ENCODE measurements at places on chromosomes 6 and 20.

DNA sequence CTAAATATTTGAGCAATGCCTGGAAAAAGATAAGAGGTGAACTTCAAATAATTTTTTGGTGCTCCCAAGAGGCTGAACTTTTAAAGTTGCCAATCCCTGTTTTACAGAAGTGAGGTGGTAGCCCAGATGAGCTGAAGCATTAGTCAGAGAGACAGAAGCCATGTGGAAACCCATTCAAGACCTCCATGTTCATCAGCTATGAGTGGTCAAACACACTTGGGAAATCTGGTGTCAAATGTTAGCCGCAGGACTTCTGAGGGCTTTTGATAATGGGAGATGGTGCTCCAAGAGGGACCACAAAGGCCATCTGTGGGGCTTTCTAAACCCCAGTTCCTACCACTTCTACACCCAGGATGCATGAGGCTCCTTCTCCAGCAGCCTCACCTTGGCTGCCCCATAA, 77.5 kb upstream of the MRPS10 start:
- no peak for DNase-seq

- DNase-seq: no peak
These were observed 5.4 kb upstream of the C20orf204 start for GRCh38 chr20:64030371-64031134.

DNA sequence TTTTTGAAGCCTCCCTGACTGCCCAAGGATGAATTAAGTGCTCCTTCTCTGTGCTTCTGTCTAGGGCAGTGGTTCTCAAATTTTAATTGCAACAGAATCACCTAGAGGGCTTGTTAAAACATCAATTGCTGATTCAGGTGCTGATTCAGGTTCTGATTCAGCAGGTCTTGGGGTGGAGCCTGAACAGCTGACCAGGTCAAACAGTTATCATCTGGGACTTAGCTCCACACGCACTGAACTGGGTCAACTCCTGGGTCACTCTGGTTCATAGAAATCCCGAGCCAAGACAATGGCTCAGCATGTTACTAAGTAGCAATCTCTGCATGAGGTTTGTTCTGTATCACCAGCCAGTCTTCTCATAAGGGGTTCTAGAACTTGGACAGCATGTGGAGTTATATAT, 192.3 kb downstream of the GJA1 start:
- DNase-seq: no peak

GRCh38 chr6:148451690-148452089, 109.1 kb downstream of the SASH1 start:
- no peak for DNase-seq

- DNase-seq: no peak
These were observed 42.5 kb upstream of the PNISR start for GRCh38 chr6:99467509-99468106.

GRCh38 chr6:28218312-28219248, 6.5 kb upstream of the ZSCAN9 start:
- DNase-seq: no peak

DNA sequence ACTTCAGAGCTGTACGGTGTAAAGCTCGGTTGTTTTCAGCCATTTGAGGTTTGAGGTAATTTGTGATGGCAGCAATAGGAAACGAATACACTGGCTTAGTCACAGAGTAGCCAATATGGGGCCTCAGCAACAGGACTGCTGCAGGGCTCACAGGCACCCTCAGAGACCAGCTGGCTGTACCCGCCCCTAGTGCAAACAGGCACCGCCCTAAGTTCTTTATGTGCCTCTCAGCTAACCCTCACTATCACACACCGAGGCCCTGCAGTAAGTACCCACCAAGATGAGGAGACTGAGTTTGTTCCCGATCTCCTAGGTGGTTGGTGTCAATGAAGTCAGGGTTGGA, 11.2 kb upstream of the SERPINB9 start:
- no peak for DNase-seq

- DNase-seq: no peak
These were observed 1.1 kb downstream of the OCSTAMP start for GRCh38 chr20:46549188-46549972.

DNA sequence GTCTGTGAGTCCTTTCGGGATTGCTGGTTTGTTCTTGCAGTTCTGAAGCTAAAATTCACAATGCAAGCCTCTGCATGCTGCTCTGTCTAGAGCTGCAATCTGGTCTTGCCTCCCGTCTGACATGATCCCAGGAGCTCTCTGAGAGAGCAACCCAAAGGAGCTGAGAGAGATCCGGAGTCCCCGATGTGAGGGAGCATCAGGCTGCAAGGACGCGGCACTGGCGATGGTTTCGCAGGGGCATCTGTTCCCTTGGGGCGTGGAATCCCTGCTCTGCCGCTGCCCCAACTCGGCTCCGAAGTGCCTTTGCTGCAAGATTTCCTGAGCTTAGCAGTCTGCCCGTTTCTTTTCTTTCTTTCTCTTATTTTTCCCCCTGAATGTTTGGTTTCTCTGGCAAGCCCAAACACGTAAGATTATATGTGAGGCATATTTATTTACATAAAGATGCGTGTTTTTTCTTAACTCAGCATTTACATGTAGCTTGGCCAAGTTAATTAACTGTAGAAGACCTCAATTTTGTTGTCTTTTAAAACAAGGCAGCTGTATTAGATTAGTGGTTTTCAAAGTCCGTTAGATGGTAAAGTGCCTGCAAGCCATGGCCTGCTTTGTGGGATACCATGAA, 873.0 kb downstream of the KIF16B start:
- no peak for DNase-seq

DNA sequence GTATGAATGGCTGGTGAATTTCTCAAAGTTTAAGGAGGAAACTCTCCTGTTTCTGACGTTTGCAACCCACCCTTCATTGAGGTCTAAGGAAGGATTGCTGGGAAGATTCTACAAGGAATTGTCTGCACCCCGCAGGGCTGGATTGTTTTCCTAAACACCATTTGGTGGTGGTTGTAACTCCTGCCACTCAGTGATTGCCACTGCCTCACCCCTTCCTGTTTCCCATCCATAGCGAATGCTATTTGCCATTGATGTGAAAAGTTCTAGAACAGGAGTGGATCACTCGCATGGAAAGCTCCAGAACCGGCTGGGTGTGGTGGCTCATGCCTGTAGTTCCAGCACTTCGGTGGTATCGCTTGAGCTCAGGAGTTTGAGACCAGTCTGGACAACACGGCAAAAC, 8.7 kb upstream of the DSP start:
- no peak for DNase-seq

DNA sequence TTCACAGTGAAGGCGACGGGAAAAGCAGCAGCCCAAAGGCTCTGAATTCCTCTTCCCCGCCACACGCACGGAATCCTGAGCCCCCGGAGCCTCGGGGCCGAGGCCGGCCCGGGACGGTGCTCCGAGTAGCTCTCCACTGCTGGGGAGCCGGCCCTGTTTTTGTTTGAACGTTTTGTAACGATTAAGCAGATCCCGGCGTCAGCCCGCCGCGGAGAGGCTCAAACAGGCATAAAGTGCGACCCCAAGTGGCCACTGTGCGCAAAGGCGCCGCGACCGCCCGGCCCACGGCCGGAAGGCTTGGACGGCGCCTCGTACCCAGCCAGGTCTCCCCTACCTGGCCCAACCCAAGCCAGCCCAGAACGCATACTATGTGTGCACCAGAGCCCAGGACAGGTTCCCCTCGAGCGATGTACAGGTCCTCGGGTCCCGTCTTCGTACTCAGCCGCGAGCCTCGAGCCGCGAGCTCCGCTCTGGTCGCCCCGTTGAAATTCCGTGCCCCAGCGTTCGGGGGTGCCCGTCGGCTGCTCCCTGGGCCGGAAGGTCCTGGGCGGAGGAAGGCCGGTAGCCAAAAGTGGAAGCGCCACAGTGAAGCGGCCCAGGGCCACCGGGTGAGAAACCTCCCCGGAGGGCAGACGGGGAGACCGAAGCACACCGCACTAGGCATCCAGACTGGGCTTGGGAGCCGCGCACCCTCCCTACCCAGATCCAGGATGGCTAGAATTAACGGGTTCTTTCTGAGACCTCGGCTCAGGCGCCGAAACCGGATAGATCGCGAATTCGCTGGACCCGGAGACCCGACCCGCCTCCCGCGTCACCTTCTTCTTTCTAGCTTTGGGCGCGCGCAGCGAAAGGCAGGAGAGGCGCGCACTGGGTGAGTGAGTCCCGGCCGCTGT, 1.2 kb upstream of the MAFB start:
- DNase-seq: peak; percentile 25

DNA sequence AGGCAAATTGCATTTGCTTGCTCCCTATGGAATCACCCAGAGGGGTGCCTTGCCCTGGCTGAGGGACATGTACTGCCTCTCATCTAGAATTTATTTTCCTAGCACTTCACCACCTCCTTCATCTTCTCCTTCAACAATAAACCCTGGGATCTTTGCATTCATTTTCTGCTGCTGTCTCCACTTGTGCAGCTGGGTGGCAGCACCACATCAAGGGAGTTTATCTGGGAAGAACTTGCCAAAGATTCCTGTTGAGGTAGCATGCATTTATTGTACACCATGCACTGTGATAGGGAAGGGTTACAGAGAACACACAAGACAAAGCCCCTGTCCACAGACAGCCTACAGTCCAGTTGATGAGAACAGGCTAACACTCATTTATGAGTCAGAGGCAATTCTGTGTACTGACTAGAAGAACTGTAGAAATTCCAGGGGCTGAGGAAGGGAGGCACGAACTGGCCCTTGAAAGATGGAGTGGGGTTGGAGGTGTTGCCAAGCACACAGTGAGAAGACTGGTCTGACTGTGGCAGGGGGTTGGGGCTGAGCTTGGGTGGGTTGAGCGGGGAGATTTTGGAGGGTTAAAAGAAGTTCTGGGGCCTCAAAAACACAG, 17.5 kb downstream of the C20orf173 start:
- DNase-seq: no peak

- DNase-seq: no peak
These were observed 10.8 kb downstream of the RSPO3 start for GRCh38 chr6:127129251-127129650.

- no peak for DNase-seq
These were observed 129.2 kb downstream of the TRDN start for GRCh38 chr6:123507582-123507981.

GRCh38 chr20:53133125-53133524, 161.0 kb downstream of the TSHZ2 start:
- no peak for DNase-seq

DNA sequence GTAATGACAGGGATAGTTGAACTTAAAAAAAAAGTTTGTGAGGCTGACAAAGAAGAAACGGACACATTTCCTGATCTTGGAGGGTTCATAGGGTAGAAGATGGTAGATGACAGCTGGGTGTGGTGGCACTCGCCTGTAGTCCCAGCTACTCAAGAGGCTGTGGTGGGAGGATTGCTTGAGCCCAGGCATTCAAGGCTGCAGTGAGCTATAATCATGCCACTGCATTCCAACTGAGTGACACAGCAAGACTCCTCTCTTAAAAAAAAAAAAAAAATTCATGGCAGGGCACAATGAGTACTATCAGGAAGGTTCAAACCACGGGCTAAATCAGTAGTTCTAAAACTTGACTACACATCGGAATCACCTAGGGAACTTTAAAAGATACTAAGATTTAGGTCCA, 2.0 kb upstream of the MICA start:
- no peak for DNase-seq

- DNase-seq: no peak
These were observed 27.6 kb downstream of the SYNJ2 start for GRCh38 chr6:158009114-158009891.

GRCh38 chr6:167652042-167652700, 174.5 kb upstream of the AFDN start:
- no peak for DNase-seq

DNA sequence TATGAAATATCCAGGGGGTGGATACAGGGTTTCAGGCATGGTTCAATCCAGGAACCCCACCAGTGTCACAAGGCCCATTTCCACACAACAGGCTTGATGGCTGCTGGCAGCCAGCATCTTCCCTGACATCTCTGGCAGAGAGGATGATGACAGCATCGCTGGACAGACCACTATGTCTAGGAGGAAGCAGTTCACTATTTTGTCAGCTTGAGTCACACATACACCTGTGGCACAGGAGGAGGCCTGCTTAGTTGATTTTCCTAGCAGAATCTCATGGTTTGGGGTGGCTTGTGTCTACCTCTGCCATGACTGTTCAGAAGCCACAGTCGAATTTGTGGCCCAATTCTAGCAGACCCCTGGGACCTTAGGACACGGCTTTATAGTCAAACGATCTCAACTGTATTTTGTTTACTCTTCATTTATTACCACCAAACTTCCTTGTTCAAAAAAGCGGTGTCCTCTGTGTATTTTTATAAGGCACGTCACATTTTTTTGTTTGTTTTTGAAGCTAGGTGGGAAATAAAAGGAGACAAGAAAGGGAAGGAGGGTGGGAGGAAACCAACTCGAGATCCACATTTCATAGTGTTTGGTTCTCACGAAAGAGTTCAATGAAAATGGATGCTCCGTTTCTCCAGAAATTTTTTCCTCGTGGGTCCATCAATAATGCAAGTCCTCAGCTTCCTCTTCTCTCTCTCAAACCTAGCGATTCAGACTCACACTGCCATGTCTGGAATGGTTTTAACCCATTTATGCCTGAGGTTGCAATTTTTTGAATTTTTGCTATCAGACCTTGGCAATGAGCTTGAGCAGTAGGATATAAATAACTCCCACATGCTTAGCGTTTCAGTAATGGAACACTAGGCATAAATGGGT, 94.4 kb downstream of the TOX2 start:
- DNase-seq: no peak

- DNase-seq: no peak
These were observed 7.4 kb downstream of the SLC52A3 start for GRCh38 chr20:760751-761417.

GRCh38 chr20:57245997-57246396, 20.4 kb downstream of the BMP7 start:
- no peak for DNase-seq

DNA sequence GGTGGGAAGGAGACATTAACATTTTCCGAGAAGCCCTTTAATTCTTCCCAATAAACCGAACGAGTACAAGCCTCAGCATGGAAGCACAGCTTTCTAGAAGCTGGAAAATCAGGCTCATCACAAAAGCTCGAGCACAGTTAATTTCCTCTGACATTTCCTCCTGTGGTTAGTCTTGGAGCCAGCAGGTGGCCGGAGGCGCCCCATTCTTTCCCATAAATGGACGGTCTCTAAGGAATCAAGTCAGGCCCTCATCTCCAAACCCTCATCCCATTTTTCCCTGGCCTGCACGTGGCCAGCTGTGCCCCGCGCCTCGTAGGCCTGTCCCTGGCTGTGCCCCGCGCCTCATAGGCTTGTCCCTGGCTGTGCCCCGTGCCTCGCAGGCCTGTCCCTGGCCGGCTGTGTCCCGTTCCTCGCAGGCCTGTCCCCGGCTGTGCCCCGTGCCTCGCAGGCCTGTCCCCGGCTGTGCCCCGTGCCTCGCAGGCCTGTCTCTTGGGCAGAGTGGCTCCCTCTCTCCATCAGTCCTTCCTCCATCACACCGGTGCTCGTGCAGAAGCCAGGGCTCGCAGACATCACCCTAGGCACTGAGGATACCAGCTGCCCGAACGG, 19.7 kb upstream of the NTSR1 start:
- DNase-seq: no peak

Measured in stimulated activated CD8-positive, alpha-beta memory T cell treated with anti-CD3 and anti-CD28 coated beads, Interleukin-12 subunit alpha, Interleukin-12 subunit beta, amount 100 ng/mL, for 4 hours (primary cell).